ENCODE measurements at places on chromosomes 12 and 14. TPM values are rescaled to one million over a fixed set of nuclear protein-coding genes. Genes with fewer than 3 reads are reported as not detected.
A peak's percentile ranks its signal among the peaks of the same experiment; 100 is the strongest.

GRCh38 chr14:57833323-57833722 lies 32.6 kb downstream of the SLC35F4 start:
- DNase-seq, result peak; percentile 79

- DNase-seq, result peak; percentile 50
These were observed 46.8 kb downstream of the TMEM117 start for GRCh38 chr12:43882578-43883178.

GRCh38 chr12:47820631-47821345 lies 1.1 kb upstream of the HDAC7 start:
- DNase-seq, result peak; percentile 97

- no peak for DNase-seq
These were observed 398.6 kb upstream of the FLRT2 start for GRCh38 chr14:85131226-85131922.

- peak; percentile 51 for DNase-seq
These were observed 527 bp upstream of the CARMIL3 start for GRCh38 chr14:24051176-24051788.

- peak; percentile 14 for DNase-seq
These were observed 2.0 kb downstream of the PTHLH start for GRCh38 chr12:27970401-27971120.

DNA sequence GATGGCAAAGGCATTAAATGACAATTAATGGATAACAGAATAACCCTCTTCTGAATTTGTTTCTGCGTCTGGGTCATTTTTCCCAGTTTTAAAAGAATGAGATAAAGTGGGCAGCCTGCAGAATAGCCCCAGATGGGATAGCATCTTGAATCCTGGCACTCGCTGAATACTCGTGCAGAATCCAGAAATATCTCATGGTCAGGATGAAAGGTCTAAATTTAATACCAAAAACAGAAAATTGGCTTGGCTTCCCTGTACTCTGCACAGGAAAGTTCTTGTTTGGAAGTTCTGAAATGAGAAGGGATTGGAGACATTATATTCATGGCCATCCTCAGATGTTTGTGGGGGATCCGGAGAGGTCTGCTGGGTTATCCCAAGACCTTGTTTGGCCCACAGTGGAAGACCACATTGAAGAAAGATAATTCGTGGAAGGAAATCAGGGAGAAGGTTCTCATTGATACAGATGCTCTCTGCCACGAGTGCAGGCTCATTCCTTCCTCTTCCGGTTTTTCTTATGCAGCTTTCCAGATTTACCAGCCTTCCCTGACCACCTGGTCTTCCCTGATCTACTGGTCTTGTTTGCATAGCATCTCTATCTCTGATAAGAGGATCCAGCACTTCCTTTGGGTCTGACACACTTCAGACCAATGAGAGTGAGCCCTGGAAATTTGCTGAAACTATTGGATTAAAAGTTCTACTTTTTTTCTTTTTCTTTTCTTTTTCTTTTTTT lies 6.0 kb upstream of the IFT81 start:
- DNase-seq, result no peak

The CLEC1B gene
- 2.8 TPM for total RNA-seq

All from adrenal gland (tissue), 19 donors.